ENCODE measurements at places on chromosomes 12 and 14.
A peak's percentile ranks its signal among the peaks of the same experiment; 100 is the strongest.

DNA sequence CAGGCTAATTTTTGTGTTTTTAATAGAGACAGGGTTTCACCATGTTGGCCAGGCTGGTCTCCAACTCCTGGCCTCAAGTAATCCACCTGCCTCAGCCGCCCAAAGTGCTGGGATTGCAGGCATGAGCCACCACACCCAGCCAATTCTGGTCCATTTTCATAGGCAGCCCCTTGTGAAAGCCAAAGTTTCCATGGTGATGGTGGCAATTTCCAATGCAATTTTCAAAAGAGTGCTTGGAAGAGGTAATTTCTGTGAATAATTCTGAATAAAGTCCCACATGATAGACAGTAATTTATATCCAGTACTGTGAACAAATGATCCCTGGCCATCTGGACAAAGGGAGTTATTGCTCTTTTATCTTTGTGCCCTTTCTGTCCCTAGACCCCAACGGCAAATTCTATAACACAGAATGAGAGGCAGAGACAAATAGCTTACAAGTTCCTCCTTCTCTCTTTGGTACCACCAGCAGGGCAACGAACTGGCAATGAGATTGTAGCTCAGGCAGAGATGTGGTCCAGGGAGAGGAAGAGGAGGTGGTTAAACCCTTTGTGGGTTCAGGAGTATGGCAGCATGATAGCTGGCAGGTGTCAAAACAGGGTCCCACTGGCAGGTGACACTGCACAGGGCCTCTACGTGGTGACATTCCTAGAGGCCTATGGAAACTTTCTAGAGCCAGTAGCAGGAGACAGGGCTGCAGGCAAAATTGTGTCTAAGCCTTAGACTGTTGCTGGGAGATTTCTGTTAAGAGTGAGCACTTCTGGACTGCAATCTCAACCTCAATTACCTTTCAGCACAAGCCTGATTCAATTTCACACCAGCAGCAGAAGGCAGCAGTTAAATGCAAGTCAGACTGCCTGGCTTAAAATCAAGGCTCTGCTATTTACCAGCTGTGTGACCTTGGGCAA lies 46.5 kb downstream of the NT5DC3 start:
- DNase-seq: no peak

DNA sequence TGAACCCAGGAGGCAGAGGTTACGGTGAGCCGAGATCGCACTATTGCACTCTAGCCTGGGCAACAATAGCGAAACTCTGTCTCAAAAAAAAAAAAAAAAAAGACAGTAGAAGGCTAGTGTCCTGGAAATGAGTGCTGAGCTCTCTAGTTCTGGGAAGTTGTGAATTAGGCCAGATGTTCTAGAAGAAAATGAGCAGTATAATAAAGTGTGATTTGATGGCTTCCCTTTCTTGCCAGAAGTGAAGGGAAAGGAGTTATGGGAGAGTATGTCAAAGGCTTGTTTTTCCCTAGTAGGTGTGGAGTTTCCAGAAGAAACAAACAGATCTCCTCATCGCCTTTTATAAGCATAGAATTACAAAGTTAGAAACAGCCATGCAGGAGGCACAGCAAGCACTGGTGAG lies 20.5 kb downstream of the RNF212B start:
- no peak for DNase-seq

- no peak for DNase-seq
Observed at GRCh38 chr12:48861111-48861510, 4.6 kb downstream of the RND1 start.

DNA sequence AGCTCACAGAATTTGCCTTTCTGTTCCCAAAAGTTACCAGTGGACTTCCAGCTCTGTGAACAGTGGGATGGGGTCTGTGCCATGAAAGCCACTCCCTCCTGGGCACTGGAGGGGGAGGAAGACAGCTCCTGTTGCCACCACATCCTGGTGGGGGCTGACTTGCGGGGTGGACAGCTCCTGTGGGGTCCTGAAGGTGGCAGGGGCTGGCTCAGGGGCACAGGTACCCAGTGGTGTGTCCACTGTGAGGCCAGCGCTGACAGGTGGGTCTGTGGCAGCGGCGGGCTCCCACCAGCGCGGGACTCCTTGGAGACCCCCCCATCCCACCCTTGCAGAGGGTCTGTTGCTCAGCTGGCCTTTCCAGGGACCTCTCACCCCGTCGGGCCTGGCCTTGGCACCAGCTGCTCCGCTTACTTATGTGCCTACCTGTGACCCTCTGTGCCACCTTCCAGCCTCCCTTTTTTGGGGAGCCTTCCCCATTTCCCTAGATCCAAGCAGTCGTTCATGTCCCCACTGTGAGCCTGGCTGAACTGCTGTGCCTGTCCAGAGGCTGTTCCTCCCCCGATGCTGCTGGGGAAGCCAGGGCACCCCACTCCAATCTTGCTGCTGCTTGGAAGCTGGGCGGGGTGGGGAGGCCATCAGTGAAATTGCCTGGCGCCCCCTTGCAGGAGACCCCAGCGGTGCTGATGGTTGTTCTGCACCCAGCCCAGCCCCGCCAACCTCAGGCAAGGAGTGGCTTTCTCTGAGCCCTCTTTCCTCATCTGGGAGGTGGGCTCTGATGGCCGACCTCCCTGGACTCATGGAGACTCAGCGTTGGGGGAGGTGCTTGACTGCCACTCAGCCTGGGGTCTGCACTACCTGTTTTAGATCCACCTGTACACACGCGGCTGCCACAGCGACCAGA lies 2.2 kb downstream of the TEDC1 start:
- no peak for DNase-seq

DNA sequence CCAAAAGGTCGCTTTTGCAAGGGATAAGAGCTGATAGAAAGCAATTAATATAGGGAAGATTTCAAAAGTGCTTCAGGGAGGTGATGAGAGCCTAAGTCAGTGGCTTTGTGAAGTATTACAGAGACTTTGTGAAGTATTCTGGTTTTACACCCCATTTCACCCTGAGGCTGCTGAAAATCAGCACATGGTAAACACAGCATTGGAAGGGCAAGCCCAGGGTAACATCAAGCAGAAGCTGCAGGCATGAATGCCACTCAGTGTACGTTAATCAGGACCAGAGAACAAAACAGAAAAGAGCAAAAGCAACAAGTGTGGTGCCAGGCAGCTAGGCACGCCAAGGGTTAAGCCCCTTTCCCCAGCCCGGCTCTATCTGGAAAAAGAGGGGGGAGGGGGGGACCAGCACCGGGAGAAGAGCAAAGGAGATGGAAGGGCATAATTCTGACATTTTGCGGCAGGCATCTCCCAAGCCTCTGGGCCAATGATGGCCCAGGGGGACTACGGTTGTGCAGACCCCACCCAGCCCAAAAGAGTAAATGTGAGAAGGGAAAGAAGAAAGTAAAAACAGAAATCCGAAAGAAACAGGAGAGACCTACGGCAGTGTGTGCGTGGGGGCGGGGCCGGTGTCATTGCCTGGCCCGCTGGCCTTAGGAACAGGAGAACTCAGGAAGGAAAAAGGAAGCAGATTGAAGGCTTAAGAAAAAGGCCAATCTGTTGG lies 58.9 kb downstream of the DHRS2 start:
- DNase-seq: no peak

GRCh38 chr12:42490261-42490842 lies 99.2 kb downstream of the PRICKLE1 start:
- no peak for DNase-seq

- DNase-seq: no peak
Observed at GRCh38 chr12:105822131-105823105, 316.3 kb downstream of the NUAK1 start.

DNA sequence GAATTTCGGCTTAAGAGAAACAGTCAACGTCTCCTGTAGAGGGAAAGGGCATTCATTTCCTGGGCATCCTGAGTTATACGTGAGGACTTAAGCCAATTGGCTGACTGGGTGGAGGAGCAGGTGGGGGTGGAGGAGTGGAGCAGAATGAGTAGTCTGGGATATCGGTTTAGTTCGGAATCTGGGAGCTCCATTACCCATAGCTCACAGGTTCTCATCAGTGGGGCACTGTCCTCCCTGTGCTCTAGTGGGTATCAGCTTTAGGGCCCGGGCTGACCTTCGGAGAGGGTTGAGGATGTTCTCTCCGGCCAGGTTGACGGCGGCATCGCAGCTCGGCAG lies 704 bp downstream of the SDR39U1 start:
- DNase-seq: no peak

- DNase-seq: no peak
Observed at GRCh38 chr14:93073358-93073707, 42.4 kb downstream of the ITPK1 start.

- peak; percentile 68 for DNase-seq
Observed at GRCh38 chr12:113174461-113175384, 10.6 kb downstream of the DDX54 start.

- no peak for DNase-seq
Observed at GRCh38 chr12:18246066-18246465, 15.3 kb upstream of the PIK3C2G start.

- DNase-seq: peak; percentile 25
Observed at GRCh38 chr12:40105265-40105514, 691 bp downstream of the SLC2A13 start.

DNA sequence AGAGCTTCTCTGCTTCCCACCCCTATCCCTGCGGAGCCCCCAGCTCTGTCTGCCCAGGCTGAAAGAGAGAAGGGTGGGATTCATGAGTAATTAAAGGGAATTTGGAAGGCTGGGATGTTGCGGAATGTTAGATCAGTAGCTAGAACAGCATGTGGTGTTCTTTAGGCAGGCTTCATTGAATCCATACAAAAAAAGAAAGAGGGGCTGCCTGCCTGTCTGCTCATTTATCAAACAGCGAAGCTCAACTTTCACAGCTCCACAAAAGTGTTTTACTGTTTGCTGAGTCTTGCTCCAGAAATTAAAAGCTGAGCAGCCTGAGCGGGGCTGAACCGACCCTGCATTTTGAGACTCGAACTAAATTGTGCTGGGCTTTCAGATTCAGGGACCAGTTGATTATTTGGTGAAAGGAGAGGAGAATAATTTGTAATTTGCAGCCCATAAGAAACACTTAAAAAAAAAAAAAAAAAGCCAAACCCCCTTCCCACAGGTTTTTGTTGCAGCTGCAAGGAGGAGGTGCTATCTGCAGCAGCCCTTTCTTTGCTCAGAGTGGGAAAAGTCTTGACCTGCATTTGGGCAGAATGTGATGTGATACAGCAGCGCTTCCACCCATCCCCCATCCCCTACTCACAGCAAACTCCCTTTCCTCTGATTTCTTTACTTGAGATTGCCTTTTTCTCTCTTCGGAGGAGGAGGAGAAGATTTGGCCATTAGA lies 89.7 kb downstream of the RFX4 start:
- no peak for DNase-seq

DNA sequence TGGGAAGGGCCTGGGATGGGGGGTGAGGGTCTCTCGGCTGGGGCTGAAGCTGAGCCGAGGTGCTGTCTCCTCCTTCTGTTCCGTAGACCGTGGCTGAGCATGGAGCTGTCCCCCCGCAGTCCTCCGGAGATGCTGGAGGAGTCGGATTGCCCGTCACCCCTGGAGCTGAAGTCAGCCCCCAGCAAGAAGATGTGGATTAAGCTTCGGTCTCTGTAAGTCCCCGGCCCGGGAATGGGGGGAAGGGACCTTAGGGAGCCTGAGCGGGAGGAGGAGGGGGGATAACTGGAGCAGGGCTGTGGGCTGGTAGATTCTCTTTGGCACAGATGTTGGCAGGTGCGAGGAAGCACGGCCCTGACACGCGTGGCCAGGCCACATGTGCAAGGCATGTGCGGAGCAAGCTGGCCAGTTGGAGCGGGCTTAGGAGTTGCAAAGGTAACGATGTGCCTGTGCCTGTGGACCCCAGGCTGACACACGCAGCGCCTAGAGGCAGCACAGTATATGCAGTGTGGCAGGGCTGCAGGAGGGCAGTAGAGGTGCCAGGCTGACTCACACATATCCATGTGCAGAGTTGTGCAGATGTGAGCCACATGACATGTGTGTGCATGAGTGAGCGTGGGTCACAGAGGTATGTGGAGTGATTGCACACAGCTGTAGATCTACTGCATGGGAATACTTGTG lies 512 bp downstream of the PDE1B start:
- no peak for DNase-seq

DNA sequence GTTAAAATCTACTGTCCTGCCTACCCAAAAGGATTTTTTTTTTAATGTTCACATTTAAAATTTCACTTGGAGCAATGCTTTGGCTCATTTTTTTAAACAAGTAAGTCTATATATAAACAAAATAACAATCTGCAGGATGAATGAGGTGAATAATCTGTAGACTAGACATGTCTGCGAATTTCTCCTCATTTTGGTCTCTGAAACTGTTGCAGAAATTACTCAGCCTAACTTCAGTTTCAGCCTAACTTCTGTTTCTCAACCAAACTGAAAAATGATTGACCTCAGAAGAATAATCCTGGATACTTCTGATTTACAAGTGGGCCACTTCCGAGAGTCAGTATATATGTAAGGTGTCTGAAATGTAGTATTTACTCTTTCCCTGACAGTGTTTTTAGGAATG lies 39.8 kb upstream of the NPAS3 start:
- DNase-seq: no peak

GRCh38 chr12:4269279-4269991 lies 4.1 kb upstream of the CCND2 start:
- DNase-seq: peak; percentile 42

- no peak for DNase-seq
Observed at GRCh38 chr12:93191423-93191822, 186.3 kb upstream of the NUDT4 start.

- no peak for DNase-seq
Observed at GRCh38 chr12:75291014-75291413, 39.1 kb downstream of the CAPS2 start.

GRCh38 chr14:20873370-20874177 lies 17.6 kb upstream of the RNASE3 start:
- peak; percentile 63 for DNase-seq

DNA sequence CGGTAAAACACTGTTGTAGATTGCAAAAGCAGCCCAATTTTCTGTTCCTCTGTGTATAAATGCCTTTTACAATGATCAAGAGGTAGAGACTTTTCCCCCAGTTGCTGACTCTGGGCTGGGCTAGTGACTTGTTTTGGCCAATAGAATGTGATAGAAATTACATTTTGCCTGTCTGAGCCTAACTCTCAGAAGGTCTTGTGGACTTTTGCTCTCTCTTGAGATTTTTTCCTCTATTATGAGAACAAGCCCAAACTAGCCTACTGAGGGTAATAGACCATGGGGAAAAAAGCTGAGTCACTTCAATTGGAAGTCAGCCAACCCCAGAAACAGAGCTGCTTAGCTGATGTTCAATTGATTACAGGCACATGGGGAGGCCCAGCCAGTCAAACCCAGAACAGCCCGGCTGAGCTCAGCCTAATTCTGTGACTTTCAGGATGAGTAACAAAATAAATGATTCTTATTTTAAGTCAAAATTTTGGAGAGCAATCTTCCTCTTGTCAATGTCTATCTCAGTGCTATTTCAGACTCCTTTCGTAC lies 61.4 kb downstream of the MYF5 start:
- DNase-seq: peak; percentile 88

DNA sequence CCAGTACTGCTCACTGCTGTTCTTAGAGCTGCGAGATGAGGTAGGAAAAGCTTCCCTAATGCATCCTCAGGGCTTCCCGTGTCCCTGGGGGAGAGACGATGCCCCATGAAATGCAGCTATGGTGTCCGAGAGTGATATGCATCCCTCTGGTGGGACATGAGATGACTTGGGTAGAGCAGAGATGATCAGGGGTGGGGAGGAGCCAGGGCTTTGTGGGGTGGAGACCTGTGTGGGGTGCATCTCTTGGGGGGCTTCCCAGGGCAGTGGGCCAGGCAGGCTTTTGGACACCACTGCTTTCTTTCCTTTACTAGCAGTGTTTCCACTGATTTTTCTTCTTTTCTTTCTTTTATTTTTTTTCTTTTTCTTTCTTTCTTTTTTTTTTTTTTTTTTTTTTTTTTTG lies 147.3 kb downstream of the ADGRD1 start:
- no peak for DNase-seq

- DNase-seq: no peak
Observed at GRCh38 chr12:48910196-48910595, 15.1 kb downstream of the FKBP11 start.

- no peak for DNase-seq
Observed at GRCh38 chr12:113252494-113252893, 31.2 kb downstream of the TPCN1 start.

GRCh38 chr12:116675339-116676107 lies 62.3 kb downstream of the SPRING1 start:
- no peak for DNase-seq
